ENCODE measurements at places on chromosomes 6 and 20. TPM values are rescaled to one million over a fixed set of nuclear protein-coding genes. Genes with fewer than 3 reads are reported as not detected.

CAGE1 gene
- total RNA-seq, result 0.03 TPM

PSORS1C1 gene
- total RNA-seq, result not detected

SULF2 gene
- 24.0 TPM for total RNA-seq

ASIP gene
- not detected for total RNA-seq

HLA-DOB gene
- 2.6 TPM for total RNA-seq

DNA sequence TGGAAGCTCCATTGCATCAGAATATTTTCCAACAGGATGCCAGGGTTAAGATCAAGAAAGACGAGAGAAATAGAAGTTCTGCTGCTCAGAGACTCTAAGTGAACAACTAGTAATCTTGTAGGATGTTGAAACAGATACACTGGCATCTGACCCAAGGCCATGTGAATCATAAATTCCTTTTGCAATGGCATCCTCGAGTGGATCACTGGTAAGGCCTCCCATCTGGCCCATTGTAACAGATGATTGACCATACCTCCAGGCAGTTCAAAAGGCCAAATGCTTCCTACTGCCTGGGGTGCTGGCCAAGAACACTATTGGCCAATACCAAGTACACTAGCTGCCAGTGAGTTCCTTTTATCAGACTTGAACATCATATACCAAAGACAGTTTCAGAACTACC is 9.9 kb upstream of the SLC17A3 start:
- no peak for DNase-seq

GRCh38 chr20:46581391-46581790 is 30.9 kb upstream of the OCSTAMP start:
- no peak for DNase-seq

DNA sequence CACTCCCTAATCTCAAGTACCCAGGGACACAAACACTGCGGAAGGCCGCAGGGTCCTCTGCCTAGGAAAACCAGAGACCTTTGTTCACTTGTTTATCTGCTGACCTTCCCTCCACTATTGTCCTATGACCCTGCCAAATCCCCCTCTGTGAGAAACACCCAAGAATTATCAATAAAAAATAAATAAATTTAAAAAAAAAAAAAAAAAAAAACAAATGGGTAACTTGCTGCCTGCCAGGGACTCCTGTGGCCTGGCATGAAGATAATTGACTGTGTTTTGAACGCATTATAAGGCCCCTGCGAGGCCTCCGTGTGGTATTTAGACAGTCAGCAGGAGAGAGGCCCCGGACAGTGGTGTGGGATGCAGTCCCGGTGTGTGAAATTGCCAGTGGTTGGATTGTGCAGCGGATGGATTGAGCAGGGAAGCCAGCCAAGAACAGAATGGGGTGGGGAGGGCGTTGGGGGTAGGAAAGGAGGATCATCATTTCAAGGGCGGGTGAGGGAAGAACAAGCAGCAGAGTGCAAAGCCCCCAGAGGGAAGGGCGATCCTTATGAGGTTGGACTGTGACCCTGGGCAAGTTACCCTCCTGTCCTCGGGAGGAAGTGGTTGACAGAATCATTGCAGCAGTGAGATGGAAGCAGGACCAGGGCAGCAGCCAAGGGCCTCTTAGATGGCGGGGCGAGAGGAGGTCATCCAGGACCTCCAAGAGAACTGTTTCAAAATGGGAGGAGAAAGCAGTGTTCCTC is 43.3 kb downstream of the PPARD start:
- DNase-seq, result no peak

DNA sequence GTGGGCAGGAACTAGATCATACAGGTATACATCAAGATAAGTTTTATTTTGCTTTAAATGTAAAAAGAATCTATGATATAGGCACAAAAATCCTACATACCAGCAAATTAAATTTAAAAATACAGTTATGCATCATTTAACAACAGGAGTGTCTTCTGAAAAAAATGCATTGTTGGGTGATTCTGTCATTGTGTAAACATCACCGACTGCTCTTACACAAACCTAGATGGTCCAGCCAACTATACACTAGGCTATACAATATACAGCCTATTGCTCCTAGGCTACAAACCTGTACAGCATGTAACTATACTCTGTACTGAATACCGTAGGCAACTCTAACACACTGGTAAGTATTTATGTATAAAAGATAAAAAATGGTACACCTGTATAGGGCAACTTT is 139.4 kb downstream of the RNGTT start:
- no peak for DNase-seq

DNA sequence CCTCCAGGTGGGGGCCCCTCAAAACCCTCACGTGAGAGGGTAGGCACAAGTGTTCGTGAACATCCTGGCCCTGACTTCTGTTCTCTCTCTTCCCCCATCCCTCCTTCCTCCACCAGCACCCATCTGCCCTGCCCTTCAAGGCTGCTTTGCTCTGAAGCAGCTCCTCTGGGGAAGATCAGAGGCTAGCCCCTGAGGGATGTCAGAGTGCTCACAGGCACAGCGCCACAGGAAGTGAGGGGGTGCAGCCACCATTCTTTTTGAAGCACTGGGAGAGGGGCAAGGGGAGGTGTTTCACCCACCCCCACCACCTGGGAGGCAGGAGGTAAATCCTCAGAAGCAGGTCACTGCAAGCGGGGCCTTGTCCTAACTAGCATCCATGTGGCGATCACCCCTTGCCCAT is 11.4 kb downstream of the MOCS1 start:
- no peak for DNase-seq

DNA sequence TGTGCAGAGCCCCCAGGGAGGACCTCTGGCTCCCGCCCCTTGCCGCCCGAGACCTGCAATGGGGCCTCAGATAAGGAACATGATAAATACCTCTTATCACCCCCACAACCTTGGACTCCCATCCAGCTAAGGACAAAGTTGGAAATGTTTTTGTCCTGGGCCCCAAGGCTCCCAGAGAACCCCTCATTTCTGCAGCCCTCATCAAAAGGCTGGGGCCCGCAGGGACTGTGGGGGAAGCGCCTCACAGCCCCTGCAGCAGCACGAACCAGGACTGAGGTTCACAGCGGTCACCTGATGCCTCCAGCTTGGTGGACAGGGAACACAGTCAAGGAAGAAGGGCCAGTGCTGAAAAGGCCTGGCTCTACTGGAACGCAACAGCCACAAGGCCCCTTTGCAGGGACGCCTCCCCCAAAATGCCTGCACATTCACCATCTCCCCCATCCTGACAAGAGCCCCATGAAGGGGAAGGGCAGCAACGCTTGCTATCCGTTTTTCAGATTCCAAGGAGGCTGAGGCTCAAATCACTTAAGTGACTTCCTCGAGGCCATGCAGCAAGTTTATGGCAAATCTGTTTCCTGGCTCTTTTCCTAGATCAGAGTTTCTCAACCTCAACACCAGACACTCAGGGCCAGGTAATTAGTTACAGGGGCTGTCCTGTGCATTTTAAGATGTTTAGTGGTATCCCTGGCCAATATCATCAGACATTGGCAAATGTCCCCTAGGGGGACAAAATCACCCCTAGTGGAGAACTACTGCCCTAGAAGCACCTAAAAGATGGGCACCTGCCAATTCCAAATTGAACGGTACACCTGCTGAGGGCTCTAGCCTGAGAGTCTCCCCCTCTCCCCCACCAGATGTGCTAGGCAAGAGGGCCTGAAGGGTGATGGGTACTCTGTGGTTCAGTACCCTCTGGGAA is 10.6 kb downstream of the TFEB start:
- DNase-seq, result no peak

DNA sequence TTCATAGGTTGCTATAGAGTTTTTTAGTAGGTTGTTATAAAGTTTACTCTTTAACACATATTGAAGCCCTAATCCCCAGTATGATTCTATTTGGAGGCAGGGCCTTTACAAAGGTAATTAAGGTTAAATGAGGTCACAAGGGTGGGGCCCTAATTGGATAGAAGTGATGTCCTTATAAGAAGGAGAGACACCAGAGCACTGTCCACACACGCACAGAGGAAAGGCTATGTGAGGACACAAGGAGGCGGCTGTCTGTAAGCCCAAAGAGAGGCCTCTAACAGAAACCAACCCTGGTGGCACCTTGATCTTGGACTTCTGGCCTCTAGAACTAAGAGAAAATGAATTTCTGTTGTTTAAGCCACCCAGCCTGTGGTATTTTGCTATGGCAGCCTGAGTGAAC is 98.5 kb downstream of the GJA10 start:
- DNase-seq, result no peak

Data from neural progenitor cell (in vitro differentiated cells).